Activated CD4-positive, alpha-beta T cell treated with anti-CD3 and anti-CD28 coated beads, Interleukin-2, amount 50 U/mL, for 1 hour (primary cell): ENCODE measurements at places on chromosomes 4 and X.

GRCh38 chr4:154005171-154005520 lies 216.3 kb upstream of the SFRP2 start:
- DNase-seq: no peak

GRCh38 chr4:81351654-81352445 lies 119.9 kb downstream of the RASGEF1B start:
- DNase-seq: peak; percentile 63

GRCh38 chr4:169492436-169493163 lies 119.8 kb downstream of the NEK1 start:
- peak; percentile 6 for DNase-seq

DNA sequence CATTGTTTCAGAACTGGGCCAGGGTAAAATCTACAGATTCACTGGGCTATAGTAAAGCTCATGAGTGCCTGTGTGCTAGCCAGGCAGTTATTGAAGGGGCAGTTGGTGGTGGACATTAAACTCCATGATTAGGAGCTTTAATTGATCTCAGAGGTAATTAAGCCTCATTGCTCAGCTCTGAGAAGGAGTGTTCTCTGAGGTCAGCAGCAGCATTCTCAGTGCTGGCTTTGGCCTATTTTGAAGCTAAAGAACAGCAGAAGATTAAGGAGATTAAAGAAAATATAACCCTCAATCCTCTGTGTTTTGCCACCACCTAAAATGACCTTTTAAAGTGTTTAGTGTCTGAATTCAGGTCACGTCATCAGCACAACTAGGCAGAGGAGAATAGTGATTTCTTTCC lies 42.5 kb downstream of the EGF start:
- DNase-seq: no peak

- DNase-seq: no peak
Observed at GRCh38 chr4:5462254-5462835, 246.0 kb downstream of the EVC2 start.

DNA sequence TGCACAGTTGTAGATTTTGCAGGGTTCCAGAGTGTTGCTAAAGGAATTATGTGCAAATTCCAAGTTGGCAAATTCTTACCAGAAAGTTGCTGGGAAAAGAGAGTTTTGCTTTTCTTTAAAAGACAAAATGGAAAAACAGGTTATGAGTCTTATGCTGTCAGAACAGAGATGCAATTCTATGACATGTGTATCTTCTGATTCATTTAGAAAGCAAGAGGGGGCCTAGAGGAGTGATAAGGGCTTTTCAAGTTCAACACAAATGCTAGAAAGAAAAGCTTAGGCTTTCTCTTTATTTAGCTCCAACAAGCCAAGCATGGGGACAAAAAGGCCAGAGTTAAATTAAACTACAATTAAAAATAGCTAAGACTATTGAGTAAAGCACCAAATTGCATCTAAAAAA lies 72.4 kb upstream of the GATB start:
- no peak for DNase-seq

- DNase-seq: no peak
Observed at GRCh38 chr4:26782168-26782829, 78.3 kb upstream of the STIM2 start.

- DNase-seq: peak; percentile 26
Observed at GRCh38 chr4:825063-825970, 612 bp downstream of the CPLX1 start.

GRCh38 chr4:117357866-117358265 lies 272.5 kb upstream of the TRAM1L1 start:
- no peak for DNase-seq

GRCh38 chr4:137390707-137391106 lies 141.6 kb downstream of the PCDH18 start:
- DNase-seq: no peak

- DNase-seq: no peak
Observed at GRCh38 chrX:29561417-29561816, 653.9 kb upstream of the MAGEB2 start.

DNA sequence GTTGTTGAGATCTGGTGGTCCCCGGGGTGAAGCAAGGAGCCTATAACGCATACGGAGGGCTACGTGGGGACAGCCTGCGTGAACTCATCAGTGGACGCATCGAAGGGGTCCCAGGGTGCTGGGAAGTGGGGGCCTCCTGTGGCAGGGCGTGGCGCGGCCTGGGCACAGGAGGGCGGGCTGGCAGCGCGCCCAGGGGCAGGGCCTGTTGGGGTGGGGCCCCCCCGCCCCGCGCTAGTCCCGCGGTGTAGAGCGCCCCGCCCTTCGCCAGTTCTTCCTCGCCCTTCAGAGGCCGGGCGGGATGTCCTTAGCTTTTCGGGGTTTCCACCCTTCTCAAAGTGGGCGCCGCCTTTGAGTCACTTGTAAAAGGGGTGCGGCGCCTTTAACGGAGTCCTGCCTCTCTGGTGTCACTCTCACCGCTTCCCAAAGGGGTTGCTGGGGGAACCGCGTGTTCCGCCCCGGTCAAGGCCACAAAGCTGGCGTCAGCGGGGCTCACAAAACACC lies 632 bp downstream of the PLP2 start:
- peak; percentile 57 for DNase-seq

GRCh38 chr4:5757091-5757490 lies 46.1 kb downstream of the EVC start:
- DNase-seq: no peak

DNA sequence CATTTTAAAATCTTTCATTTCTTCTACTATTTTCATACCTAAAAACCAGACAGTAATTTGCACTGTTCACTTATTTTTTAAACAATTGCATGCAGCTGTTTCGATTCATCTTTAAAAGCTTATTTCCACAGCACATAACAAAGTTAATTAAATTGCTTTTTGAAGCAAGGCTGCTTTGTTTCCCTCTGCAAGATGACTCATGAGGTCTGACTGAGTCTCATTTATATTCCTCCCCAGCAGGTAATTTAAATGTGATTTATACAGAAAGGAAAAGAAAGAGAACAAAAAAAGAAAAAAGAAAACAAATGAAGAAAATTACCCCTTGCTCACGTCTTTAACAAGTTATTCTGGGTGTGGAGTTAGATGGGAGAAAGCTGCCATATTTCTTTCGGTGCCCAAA lies 22.8 kb downstream of the VMA21 start:
- DNase-seq: no peak

DNA sequence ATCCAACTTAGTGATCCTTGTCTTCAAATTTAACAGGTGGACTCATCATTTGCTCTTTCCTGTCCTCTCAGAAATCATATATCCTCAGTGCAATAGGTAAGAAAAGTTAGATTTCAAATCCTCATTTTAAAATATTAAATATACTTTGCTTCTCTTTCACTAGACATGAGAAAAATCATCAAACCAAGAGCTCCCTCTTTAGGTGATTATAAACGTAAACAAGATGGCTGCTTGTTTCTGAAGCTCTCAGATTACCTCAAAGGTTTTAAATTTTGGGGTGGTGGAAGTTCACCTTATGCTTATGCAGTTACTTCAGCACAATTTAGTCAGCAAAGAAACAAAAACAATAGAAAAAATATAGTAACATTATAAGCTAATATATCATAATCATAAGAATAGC lies 27.3 kb downstream of the CSN3 start:
- no peak for DNase-seq

- DNase-seq: no peak
Observed at GRCh38 chr4:166017804-166018203, 144.8 kb downstream of the TLL1 start.

- DNase-seq: no peak
Observed at GRCh38 chr4:89899152-89899551, 4.5 kb downstream of the MMRN1 start.

DNA sequence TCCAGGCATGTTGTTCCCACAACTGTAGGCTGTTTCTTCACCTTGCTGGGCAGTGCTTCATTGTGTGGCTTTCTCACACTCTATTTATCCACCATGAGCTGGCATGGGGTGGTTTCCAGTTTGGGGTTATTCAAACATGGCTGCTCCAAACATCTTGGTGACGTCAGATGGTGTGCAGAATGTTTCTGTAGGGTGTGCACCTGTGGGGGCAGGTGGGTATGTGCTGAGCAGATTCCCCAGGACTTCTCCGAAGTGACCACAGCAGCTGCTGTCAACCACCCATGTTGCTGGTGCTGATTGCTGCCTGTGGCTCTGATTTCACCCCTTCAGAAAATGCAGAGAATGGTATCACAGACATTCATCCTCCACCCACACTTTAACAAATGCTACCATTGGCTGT lies 5.0 kb upstream of the PSAPL1 start:
- DNase-seq: no peak

DNA sequence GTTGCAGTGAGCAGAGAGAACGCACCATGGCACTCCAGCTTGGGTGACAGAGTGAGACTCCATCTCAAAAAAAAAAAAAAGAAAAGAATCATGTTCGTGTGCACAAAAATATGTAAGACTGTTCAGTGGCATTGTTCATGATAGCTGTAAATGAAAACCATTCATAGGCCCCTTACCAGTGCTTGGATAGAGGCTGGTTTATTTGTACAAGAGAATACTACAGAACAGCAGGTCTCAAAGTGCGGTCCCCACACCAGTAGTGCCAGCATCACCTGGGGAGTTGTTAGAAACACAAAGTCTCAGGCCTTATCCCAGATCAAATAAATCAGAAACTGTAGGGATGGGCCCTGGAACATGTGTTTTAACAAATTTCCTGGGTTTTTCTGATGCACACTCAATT lies 12.7 kb upstream of the MRFAP1 start:
- no peak for DNase-seq

GRCh38 chr4:6338175-6338950 lies 68.7 kb downstream of the WFS1 start:
- DNase-seq: no peak

GRCh38 chrX:141928432-141928831 lies 24.7 kb downstream of the MAGEC1 start:
- no peak for DNase-seq

DNA sequence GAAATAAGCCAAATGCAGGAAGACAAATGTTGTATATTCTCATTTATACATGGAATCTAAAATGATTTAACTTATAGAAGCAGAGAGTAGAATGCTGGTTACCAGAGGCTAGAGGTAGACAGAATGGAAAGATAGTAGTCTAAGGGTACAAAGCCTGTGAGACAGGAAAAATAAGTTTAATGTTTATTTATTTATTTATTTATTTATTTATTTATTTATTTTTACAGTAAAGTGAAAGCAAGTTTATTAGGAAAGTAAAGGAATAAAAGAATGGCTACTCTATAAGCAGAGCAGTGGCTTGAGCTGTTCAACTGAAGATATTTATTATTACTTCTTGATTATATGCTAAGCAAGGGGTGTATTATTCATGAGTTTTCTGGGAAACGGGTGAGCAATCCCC lies 203.2 kb downstream of the LAS1L start:
- DNase-seq: no peak

GRCh38 chrX:68299898-68300297 lies 133.4 kb downstream of the OPHN1 start:
- DNase-seq: no peak

GRCh38 chrX:33132569-33132968 lies 78.8 kb downstream of the DMD start:
- DNase-seq: no peak

- DNase-seq: peak; percentile 44
Observed at GRCh38 chr4:120071192-120071795, 4.6 kb upstream of the MAD2L1 start.

DNA sequence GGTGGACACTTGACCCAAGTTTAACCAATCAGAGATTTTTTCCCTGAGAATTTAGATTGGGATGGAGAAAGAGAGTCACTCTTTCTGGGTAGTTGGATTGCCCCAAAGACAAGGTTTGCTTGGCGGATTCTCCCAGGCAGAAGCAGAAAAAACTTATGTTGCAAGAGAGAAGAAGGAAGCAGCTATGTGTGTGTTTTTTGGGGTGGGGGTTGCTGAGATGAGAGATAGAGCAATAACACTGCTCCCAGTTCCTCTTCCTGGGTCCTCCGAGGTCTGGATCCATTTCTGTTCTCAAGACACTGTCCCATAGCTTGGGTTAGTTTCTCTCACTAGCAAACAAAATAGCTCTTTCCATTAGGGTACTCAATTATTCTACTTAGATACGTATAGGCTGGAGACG lies 222.1 kb downstream of the STIM2 start:
- no peak for DNase-seq

DNA sequence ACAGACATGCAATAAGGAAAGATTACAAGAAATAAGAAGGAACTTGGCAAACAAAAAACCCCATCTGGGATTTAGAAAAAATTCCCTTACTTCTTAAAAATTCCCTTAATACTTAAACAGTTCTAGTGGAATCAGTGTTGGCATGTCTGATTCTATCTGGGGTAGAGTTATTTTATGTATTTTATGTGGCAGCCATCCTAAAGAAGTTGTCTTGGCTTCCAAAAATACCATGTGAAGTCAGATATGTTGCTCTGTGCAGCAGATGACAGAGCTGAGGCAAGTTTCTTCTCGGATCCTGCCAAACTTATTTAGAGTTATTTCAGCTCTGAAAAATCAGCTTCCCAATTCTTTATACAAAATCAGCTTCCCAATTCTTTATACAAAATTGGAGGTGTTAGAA lies 14.7 kb downstream of the YY2 start:
- DNase-seq: no peak

DNA sequence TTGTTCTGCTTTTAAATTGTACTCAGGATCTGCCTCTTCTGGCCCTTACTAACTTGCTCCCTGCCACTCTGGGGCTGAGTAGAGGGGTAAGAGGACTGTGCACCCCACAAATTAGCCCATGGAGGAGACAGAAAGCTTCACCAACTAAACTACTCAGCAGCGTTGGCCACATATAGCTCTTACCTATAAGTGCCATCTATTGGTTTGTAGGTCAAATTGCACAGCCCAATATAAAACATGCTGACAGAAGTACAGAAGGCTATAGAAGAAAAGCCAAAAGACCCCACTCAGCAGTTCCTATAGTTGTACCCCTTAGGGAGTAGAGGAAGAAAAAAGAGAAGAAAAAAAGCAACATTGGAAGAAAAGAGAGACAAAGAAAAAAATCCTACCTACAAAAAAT lies 341.2 kb upstream of the FMR1 start:
- DNase-seq: no peak

GRCh38 chr4:165518024-165518616 lies 139.3 kb downstream of the CPE start:
- DNase-seq: no peak

GRCh38 chr4:48467442-48467841 lies 15.7 kb upstream of the SLC10A4 start:
- DNase-seq: no peak

- no peak for DNase-seq
Observed at GRCh38 chrX:110989447-110989846, 106.5 kb upstream of the PAK3 start.

GRCh38 chr4:27861381-27861787 lies 1000.7 kb downstream of the STIM2 start:
- no peak for DNase-seq

DNA sequence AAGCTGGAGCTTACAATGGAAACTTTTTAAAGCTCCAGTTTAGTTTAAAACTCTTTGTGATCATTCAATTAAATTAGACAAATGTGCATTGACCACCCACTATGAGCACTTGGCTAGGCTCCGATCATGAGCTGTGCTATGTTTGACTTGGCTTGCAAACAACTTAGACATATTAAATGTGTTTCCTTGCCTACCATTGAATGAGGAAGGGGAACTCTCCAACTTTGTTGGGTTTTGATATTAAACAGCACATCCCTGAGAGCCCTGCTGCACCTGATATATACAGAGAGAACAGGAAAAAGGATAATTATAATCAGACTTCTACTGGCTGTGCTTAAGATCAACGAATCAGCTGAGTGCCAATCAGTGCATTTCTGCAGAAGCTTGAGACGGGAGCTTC lies 71.4 kb upstream of the ADGRL3 start:
- no peak for DNase-seq
